ENCODE measurements at places on chromosomes 11 and 22.

DNA sequence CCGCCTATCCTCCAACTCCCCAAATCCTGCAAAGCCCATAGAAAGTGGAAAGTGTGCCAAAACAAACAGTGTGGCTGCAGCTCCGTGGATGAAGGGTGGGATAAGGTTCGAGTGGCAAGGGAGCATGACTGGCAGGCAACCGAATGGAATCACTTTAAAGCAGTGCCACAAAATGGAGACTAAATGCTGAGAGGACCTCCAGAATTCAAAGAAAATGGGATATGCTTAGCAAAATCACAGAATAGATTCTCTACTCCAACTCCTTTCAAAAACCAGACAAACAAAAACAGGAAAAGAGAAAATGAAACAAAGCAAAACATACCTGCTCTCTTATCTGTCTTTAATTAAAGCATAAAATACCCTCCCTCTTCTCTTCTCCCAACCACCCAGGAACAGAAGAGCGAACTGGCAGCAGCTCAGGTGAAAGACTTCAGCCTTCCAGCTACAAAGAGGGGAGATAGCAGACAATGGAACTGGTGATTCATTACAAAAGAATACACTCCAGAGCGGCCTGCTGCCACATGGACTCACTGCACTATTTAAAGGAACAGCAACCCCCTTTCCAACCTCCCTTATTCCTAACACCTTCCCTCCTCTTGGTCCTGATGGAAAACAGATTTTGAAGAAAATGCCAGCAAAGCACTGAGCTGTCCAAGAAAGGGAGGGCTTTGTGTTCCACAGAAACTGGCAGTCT lies 118.5 kb downstream of the APOL5 start:
- DNase-seq = no peak

- no peak for DNase-seq
Measured at GRCh38 chr22:20636945-20637344, 129.5 kb downstream of the MED15 start.

DNA sequence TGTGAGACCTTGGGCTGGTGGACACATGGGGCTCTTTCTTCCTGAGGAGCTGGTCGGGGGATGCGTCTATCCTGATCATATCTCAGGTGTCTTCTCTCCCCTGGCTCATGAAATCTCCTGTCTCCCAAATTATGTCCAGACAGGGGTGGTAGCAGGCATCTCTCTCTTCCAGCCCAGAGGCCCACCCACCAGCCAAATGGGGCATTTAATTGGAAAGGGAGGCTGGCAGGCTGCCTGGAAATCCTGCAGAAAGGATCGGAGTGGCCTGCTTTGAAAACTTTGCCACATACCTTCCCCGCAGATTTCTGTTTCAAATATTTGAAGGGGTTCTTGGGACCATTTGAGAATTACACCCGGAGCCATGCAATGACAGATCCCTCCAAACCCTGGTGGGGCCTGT lies 37.4 kb downstream of the SMIM38 start:
- no peak for DNase-seq

DNA sequence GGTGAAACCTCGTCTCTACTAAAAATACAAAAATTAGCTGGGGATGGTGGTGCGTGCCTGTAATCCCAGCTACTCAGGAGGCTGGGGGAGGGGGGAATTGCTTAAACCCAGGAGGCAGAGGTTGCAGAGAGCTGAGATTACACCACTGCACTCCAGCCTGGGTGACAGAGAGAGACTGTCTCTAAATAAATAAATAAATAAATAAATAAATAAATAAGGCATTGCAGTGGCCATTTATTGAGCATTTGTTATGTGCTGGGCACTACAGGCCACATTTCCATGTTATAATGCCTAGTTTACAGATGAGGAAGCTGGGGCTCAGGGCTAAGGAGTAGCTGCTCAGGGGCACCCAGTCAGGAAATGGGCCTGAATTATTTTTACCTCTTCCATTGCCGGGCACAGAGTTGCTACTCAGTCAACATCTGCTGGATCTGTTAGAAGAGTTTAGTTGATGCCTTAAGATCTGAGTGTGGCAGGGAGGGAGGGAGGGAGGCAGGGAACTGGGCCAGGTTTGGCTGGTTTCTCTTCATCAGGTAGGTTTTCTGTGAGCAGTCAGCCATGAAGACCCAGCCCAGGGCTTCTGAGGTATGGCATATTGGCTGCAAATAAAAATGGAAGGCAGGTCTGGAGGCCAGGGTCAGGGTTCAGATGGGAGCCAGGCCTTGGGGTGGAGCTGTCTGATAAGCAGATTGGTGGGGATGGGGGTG lies 5.6 kb downstream of the PVALB start:
- no peak for DNase-seq

- no peak for DNase-seq
Measured at GRCh38 chr11:42012271-42012670, 552.8 kb upstream of the LRRC4C start.

DNA sequence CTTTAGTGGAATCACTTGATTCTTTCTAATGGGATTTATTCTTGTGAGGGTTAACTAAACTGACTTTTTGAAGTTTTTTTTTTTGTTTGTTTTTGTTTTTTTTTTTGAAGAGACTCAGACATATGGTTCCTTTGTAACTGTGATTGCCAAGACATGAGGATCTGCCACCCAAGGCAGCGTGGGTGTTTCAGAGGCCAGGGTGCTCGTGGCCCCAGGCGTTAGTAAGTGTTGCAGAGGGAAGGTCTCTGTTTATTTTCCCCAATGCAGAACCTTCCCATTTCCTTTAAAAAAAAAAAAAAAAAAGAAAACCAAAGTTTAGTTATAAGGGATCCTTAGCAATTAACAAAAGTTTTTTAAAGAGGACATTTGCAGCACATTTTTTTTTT lies 94.8 kb downstream of the CTTN start:
- DNase-seq = no peak

- DNase-seq = peak; percentile 56
Measured at GRCh38 chr11:18468059-18468458, 12.4 kb downstream of the LDHAL6A start.

DNA sequence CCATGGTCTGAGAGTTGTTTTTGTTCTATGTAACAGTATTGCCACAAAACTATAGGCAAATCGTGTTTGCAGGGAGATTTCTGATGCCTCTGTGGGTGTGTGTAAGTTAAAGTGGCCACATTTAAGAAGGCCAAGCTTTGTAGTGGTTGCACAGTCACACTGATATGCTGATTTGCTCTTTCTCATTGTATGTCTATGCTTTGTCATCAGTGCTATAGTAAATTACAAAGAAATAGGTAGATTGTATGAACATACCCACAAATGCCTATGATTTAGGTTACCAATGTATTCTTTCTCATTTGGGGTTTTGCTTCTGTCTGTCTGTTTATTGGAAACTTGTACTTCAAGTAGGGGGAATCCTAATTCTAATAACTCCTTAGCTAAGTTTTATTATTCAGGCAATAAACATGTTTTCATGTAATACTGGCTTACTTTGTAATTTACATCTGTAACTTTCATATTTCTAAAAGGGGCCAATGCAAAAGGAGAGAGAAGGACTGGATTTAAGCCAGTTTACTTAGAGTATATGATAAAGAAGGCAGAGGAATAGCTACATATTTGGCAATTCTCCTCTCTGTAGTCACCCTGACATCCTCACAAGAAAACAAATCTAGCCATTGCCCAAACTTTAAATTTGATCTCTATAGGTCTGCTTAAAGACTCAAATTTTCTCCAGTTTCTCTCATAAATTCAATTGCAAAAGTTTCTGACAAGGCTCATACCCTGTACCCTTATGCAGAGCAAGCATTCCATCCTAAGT lies 2.0 kb downstream of the FIBIN start:
- DNase-seq = no peak

- DNase-seq = no peak
Measured at GRCh38 chr22:43443152-43443471, 31.3 kb downstream of the MPPED1 start.

DNA sequence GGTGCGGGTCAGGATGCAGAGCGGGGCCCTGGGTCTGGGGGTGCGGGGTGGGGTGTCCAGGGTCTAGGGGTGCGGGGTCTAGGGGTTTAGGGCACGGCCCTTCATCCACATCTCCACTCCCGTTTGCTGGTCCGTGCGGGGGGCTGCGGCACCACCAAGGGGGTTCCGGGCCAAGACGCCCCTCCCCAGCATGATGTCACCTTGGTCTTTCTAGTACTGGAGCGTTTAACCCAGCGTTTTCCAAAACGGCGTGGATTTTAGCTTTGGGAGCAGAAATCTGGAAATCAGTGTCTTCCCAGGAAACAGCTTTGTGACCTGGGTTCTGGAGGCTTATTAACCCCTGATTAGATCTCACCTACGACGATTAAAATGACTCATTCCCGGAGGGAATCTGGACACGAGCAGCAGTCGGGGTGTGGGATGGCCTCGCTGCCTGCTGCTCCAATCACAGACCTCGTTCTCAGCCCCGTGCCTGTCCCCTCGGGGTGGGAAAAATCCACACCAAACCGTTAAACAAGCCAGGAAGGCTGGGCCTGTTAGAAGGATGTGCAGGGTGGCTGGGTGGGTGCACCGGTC lies 759 bp downstream of the AP2A2 start:
- DNase-seq = no peak

DNA sequence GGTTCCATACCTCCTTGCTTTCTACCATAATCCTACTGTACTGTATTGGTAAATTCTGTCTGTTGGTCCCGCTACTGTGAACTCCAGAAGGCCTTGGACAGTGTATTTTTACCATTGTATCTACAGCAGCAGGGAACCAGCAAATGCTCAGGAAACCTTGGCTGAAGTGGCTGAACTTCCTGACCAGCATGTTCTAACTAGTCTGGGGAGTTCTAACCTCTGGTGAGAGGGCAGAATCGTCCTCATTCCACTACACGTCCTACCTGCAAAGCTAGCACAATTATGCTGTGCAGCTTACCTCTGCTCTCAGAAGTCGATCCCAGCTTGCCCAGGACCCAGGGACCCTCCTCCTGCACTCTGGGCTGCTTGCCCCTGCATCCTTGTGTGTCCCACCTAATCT lies 283.1 kb downstream of the TENM4 start:
- no peak for DNase-seq

GRCh38 chr11:59600636-59601035 lies 14.9 kb downstream of the OSBP start:
- DNase-seq = no peak

- no peak for DNase-seq
Measured at GRCh38 chr11:110720431-110721275, 8.4 kb upstream of the ARHGAP20 start.

DNA sequence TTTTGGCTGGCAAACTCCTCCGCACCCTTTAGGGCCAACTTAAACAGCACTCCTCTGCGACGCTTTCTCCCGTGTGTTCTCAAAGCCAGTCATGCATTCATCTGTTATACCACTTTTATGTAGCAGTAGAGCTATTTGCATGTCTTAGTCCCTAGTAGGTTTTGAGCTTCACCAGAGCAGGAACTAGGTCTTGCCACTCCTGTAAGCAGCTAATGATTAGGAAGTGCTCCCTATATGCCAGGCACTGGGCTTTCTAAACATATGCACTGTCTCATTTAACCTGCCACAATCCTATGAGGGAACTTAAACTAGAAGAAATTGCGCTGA lies 180.8 kb downstream of the DBX1 start:
- no peak for DNase-seq

- DNase-seq = no peak
Measured at GRCh38 chr11:92625894-92626293, 343.6 kb upstream of the MTNR1B start.

DNA sequence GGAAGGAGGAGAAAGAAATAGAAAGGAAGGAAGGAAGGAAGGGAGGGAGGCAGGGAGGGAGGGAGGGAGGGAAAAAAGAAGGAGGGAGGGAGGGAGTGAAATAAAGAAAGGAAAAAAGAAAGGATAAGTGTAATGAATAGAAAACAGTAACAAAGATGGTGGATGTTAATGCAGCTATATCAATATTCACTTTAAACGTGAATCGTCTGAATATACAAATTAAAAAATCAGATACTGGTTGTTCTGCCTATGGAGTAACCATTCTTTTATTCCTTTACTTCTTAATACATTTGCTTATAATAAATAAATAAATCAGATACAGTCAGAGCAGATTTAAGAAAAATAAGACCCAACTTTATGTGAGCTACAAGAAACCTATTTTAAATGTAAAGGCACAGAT lies 1520.4 kb downstream of the TBC1D22A start:
- DNase-seq = no peak

- DNase-seq = no peak
Measured at GRCh38 chr11:63993993-63994392, 7.8 kb downstream of the OTUB1 start.

DNA sequence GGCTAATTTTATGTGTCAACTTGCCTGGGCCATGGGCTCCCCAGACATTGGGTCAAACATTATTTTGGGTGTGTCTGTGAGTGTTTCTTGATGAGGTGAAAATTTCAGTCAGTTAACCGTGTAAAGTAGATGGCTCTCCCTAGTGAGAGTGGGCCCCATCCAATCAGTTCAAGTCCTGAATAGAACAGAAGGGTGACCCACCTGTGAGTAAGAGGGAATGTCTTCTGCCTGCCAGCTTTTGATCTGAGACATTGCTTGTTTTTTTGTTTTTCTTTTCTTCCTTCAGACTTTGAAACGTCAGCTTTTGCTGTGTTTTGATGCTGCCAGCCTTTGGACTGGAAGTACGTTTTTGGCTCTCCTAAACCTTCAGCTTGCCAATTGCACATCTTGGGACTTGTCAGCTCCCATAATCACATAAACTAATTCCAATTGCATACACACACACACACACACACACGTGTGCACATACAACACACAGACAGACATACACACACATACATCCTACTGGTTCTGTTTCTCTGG lies 300.1 kb downstream of the CNTN5 start:
- DNase-seq = no peak

GRCh38 chr11:67376873-67377808 lies 3.7 kb upstream of the CLCF1 start:
- no peak for DNase-seq

DNA sequence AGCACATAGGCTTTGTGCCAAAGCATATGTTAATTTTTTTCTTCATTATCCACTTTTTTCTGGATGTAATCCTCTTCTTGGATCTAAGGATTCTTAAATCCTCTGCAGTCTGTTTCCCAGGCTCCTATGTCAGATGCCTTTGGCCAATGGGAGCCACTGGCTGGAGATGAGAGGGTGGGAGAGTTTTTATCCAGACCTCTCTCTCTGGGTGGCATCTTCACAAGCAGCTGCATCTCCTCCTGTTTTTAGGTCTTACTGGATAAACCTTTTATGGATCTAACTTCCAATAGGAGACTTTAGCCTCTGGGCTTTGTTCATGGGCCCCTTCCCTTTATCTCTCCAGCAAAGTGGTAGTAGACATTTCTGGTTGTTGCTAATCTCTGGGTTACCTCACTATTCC lies 22.4 kb upstream of the MPPED2 start:
- DNase-seq = no peak

- no peak for DNase-seq
Measured at GRCh38 chr11:109747839-109748238, 325.8 kb downstream of the C11orf87 start.

DNA sequence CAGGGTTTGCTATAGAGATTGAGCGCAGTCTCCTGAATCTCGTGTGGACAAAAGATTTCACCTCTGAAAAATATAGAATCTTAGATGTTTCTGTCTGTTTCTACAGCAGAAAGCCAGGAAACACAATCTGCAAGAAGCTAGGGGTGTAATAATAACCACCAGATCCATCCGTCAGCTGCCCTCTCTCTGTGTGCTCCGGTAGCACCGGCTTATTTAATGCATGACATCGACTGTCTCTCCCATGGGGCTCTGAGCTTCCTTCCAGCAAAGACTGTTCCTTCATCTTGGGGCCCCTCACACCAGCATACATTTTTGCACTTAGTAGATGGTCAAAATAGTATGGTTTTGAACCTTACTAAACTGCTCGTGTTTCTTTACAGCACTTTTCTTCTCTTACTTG lies 20.2 kb downstream of the BARX2 start:
- no peak for DNase-seq

GRCh38 chr11:78132475-78132874 lies 7.0 kb downstream of the ALG8 start:
- no peak for DNase-seq

- no peak for DNase-seq
Measured at GRCh38 chr11:59842316-59842715, 3.0 kb downstream of the CBLIF start.
